ENCODE measurements at places on chromosomes 1 and 21.

- DNase-seq = no peak
Observed at GRCh38 chr1:39861003-39861402, 22.3 kb downstream of the TRIT1 start.

DNA sequence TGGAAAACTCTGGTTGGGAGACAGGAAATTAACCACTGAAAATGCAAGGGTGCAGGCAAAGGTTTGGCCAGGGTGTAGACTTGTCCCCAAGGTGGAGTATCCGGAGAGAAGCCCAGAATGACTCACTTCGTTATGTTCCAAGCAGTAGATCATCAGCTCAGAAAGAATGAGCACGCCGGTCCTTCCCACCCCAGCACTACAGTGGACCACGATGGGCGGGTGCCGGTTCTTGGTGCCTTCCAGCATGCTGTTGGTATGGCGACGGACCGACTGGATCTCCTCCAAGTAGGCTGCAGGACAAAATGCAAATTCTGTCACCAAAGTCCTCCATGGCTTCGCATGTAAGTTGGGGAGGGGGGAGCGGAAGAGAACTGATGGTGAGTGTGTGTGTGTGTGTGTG is 83.4 kb downstream of the SMYD2 start:
- no peak for DNase-seq

DNA sequence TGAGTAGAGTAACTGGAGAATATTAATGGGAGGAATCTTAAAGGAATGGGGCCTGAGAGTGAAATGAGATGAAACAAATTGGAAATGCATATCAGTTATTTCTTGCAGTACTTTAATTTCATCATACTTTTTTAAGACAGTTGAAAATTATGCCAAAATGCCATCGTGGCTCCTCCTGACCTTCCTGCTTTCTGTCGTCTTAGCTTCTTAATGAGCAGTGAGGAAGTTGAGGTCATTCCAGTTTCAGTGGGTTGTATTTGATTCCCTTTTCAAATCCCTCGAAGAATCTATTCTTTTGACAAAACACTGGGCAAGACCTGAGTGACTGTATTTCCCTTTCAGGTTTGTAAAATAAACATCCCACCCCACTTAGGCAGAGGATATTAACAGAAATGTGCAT is 134.9 kb upstream of the MAP1LC3C start:
- DNase-seq = peak; percentile 17

DNA sequence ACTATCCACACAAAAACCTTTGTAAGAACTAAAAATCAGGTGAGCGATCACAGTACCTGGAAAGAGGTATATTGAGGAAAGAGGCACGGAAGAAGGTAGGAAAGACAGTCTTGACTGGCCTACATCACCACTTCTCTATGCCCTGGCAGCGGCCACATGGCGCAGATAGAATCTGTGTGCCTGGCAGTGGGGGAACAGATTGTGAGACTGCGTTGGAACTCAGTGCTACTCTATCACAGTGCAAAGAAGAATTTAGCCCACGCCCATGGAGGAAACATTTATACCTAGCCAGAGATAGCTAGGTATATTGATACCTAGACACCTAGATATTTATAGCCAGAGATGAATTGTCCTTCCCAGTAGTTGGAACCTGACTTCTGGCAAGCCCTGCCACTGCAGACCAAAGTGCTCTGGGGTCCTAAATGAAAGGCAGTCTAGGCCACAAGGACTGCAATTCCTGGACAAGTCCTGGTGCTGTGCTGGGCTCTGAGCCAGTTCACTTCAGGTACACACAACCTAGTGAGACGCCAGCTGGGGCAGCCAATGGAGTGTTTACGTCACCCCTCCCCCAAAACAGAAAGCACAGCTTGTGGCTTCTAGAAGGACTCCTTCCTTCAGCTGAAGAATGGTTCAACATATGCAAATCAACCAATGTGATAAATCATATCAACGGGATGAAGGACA is 51.9 kb downstream of the DHX9 start:
- no peak for DNase-seq

DNA sequence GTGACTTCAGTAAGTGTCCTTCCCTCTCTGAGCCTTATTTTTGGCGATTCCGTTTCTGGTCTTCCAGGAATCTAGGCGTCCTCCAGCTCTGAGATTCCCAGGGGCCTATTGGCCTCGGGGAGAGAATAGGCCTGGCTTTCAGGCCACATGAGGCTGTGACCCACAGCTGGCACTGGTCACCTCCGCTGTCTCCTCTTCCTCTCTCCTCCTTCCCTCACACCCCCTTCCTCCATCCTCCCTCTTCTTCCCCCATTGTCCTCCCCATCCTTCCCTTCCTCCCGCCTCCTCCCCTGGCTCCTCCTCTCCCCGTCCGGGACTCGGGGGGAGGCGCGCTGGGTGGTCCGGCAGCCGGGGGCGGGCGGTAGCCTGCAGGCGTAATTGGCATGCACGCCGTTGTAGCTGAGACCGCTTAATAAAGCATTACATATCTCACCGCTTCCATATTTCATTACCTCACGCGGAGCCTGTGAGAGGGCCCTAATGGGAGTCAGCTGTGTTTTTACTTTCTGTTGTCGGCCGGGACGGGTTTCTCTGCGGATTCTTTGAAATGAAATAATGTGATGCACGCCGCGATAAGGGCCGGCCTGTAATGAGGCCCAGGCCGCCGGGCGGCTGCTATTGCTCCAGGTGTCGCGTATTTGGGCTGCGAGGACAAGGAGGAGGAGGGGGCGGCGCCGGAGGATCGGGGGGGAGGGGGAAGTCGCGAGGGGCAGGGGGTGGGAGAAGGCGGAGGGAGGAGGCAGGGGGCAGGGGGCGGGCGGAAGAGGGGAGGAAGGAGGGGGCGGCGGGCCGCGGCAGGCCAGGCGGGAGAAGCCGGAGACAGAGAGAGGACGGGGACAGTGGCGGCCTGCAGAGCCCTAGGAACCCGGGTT is 95.3 kb downstream of the FOXD2 start:
- no peak for DNase-seq

GRCh38 chr1:183891158-183891856 is 86.4 kb downstream of the RGL1 start:
- peak; percentile 56 for DNase-seq

GRCh38 chr1:95072532-95073419 is at the start of gene ALG14:
TSS of gene ALG14 (minus strand) at chr1:95072951. CDS start at chr1:95072898, 53 bp downstream.
- peak; percentile 97 for DNase-seq

GRCh38 chr1:181202986-181203555 is 114.6 kb downstream of the IER5 start:
- DNase-seq = no peak

GRCh38 chr1:111489604-111490003 is 13.8 kb downstream of the ADORA3 start:
- DNase-seq = peak; percentile 72

DNA sequence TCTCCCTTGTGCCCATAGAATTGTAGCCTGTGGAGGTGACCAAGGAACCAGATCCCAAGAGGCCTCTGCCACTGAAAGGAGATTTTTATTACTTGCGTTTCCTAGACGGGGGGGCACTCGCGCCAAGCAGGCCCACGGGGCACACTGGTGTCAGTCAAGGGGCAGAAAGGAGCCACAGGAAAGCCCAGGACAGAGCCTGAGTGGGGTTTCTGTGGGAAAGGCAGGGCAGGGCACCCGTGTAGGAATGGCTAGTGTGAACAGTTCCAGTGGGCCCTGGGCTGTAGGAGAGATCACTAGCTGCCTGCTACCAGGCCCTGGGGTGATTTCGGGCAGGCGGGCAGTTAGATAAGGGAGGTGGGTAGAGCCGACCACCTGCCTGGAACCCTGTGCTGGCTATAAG is 70.8 kb downstream of the ADARB1 start:
- no peak for DNase-seq

DNA sequence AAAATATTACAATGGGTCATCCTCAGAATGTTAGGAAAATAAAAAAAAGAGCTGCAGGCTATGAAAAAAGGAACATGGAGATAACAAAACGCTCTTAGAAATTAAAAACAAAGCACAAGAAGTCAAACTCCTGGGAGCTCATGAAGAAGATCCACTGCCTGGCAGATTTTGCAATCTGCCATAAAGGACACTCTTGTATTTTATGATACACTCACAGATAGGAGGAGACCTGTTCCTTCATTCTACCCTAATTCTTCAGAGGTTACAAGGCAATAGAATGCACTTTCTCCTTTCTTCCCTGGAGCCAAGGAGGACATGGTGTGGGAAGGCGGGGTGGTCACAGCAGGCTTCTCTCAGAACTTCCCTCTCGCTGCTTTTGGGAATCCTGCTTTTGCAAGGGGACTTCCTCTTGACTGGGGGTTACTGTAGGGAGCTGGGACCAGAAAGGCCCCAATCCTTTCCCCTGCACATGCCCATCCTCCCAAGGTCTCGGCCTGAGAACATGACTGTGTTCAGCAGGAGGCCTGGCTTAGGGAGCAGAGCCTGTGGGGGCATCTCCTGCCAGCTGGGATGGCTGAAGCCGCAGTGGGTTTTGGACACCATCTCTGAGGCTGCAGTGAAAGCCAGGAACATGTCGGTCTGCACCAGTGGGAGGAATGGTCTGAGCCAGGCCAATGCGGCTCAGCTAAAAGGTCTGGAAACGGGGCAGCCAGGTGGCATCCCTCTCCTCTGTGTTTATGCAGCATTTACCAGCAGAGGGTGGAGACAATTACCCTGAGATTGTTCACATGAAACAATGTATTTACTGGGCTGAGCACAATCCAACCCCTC is 44.8 kb downstream of the GPR161 start:
- DNase-seq = peak; percentile 57

DNA sequence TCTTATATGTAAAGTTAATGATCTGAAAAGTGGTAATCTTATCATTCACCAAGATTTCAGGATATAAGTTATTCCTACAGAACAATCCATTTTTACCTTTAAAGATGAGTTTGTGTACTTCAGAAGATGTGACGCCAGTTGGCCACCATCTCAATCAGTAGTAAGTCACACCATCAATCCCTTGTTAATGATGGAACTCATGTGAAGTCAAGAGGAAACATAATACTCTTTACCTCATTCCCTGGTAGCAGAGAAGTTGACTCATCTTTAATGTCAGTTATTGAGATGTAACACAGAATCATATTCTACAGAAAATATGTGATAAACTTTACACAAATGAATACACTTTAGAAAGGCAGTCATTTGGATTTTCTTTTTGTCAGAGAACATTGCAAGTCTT is 38.2 kb downstream of the MRPL39 start:
- no peak for DNase-seq

GRCh38 chr1:82226186-82226505 is 425.4 kb downstream of the ADGRL2 start:
- peak; percentile 33 for DNase-seq

DNA sequence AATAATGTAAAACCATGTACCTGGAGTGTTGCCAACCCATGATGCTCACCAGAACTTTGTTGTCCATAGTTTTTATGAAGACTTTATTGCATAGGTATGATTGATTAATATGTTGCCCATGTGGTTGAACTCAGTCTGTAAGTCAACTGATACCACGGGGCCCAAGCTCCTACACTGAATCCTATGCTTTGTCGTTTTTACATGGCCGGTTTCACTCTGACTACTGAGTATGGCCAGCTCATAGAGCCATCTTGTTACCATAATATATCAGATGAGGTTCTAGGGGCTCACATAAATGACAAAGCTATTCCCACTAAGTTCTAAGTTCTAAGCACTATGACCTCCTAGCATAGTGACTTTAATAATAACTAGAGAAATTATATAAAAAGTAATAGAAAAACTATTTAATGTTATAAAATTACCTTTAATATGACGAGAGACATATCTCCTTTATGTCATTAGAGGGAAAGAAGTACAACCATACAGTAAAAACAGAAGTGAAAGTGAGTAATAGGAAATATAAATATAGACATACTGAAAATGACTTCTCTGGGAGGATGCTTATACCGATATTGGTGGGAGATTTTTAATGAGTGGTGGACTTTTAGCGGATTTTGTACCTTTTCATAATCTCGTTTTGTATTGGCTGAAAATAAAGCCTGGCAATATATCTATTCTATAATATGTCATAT is 983.4 kb upstream of the PRMT6 start:
- DNase-seq = no peak

- DNase-seq = peak; percentile 90
Observed at GRCh38 chr1:77476475-77476874, 194.7 kb downstream of the AK5 start.

DNA sequence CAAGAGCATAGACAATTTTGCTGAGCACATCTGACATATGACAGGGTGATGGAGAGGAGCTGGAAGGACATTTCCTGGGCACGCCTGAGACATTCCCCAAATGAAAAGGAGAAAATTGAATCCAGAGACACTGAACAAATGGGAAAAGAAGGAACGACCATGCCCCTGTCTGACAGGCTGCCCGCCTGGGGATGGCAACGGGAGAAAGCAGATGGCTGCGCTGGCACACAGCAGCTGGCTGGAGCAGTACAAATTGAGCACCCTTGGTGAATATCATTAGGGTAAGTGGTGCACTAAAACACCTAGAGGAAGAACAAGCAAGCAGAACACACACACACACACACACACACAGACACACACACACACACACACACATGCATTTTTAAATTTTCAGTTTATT is 174.3 kb upstream of the DUSP10 start:
- no peak for DNase-seq

DNA sequence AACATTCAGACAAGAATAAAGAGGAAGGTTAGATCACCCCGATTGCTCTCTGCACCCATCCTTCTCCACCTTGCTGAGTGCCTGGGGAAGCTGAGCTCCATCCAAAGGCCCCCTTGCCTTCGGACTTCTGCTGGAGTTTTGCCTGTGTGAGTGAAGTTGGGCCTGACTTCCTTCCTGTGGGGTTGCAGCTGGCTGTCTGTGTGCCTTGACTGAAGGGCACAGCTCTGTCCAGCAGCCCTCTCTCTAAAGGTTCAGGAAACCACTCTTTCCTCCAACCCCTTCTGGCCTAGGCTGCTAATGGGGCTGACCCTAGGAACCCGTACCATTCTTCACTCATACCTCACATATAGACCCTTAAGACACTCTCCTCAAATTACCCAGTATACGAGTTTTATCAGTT is 173.4 kb upstream of the HMCN1 start:
- DNase-seq = peak; percentile 15

DNA sequence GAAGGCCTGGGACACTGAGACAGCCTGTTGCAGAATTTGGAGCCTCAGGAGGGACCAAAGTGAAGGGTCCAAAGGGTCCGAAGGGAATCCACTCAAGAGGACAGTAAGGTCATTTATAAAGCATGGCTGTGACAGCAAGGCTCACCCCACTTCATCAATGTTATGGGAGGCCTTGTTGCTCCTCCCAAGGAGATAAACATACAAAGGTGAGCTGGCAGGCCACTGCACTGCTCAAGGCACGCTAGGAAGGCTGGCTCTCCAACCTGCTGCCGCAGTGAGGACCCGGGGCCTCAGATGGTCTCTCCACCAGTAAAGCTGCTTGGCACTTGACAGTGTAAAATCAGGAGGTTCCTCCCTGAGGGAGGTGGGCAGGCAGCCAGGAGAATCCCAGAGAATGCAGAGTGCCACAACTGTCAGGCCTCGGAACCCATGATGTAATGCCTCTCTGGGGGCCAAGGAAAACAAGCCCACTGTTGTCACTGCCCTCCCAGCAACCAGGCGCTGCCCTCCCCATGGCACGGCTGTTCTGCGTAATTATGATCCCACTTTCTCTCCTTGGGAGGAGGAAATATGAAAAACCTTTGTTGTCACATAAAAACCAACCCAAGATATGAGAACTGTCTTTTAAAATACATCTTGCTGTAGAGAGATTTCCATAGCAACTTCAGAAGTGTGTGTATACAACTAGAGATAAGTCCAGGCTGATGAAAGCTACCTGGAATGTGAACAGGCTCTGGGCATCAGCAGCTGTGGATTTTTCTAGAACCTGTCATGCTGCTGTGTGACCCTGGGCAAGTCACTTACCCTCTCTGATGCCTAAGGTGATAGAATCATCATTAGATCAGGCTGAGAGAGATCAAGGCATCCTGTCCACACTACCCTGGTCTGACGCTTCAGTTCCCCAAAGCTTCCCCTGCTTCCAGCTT is 102.5 kb downstream of the KCNN3 start:
- DNase-seq = no peak

GRCh38 chr1:84012018-84012417 is 13.1 kb upstream of the TTLL7 start:
- no peak for DNase-seq
